CD4-positive, alpha-beta T cell (primary cell): ENCODE measurements at places on chromosomes 12 and 14. TPM values are rescaled to one million over a fixed set of nuclear protein-coding genes. Genes with fewer than 3 reads are reported as not detected.

The FLVCR2 gene
- total RNA-seq = 0.71 TPM

DNA sequence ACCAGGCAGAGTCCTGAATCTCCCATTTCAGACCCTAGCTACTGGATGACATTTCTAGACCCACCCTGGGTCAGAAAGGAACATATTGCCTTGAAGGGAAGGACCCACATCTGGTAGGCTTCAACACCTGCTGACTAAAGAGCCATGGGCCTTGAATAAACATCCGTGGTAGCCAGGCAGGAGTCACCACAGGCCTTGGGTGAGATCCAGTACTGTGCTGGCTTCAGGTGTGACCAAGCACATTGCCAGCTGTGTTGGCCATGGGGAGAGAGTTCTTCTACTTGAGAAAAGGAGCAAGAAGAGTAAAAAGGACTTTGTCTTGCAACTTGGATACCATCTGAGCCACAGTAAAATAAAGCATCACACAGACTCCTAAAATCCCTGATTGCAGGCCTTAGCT is 332.6 kb downstream of the SLC16A7 start:
- no peaks in the 10 kb centered on the region for H3K36me3 ChIP-seq
- no peaks in the 10 kb centered on the region for H3K4me1 ChIP-seq
- no peak overlapping the region for H3K4me3 ChIP-seq
- DNase-seq = no peak

- no peak overlapping the region for H3K4me3 ChIP-seq
- H3K4me1 ChIP-seq = no peaks in the 10 kb centered on the region
- H3K27ac ChIP-seq = no peak overlapping the region
- DNase-seq = no peak
These were observed 20.3 kb downstream of the TTC6 start for GRCh38 chr14:37615582-37616289.

The RNF212B gene
- not detected for total RNA-seq

DNA sequence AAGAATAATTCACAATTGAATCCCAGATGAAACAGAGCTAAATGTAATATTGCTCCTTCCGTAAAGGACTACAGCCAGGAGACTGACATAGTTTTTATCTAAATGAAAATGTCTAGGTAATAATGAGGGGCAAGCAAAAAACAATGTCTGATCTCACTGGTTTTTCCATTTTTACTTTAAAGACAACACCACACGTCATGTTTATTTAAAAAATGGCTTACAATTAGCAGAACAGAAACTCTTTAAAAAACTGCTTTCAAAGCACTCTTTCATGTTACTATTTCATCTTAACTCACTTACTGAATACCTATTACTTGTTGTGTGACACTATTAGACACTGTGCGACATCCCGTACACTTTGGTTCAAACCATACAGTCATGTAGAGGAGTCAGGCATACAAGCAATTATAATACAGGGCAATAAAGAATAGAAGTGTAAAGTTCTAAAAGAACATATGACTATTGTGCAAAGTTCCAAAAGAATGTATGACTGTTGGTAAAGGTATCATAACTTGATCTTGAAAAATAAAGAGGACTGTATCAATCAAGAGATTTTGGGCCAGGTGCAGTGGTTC is 9.1 kb downstream of the BTBD7 start:
- no peak overlapping the region for H3K4me3 ChIP-seq
- H3K27me3 ChIP-seq = no peaks in the 10 kb centered on the region
- peaks cover 6% of the 10 kb centered on the region for H3K36me3 ChIP-seq
- DNase-seq = no peak
- peaks cover 6% of the 10 kb centered on the region for H3K4me1 ChIP-seq

DNA sequence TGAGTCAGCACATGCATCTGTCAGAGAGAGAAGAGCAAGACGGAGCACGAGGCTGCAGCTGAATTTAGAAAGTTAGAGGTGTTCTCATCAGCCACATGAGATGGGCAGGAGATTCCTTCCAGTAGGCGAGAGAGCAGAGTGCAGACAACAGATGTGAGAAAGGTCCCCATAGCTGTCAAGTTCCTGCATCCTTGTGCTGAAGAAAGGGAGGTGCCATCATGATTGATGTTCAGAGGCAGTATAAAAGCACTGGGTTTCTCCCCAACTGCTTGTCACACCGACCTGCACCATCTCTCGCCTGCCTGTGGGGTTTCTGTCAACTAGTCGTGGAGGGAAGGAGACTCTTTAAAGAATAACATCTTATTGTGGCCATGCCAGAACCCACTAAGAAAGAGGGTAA is at the start of gene MYBPC1:
Gene MYBPC1, plus strand, starts transcription at position 272 of the 400 bp plus-strand sequence. Its CDS starts 100 bp downstream, at position 372.
- H3K4me1 ChIP-seq = no peaks in the 10 kb centered on the region
- DNase-seq = no peak
- no peak within 1 kb of the TSS for H3K4me3 ChIP-seq
- no peaks in the 10 kb centered on the region for H3K36me3 ChIP-seq

The SVOP gene
- not detected for total RNA-seq

DNA sequence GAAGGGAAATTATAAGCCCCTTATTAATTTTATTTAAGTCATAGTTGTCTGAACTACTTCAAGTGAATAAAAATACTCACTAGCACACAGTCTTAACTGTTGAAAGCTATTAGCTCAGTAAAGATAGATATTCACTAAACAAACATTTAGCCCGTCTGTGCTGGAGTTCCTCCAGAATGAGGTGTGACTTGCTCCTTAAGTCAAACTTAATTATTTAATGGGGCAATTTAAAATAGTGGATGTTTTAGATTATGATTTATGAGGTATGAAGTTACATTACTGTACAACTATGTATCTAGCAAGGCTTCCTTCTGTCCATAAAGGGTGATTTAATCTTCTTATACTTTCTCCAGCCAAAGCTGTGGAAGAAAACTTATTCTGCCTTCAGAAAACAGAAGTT is 414.0 kb upstream of the FLRT2 start:
- no peaks in the 10 kb centered on the region for H3K36me3 ChIP-seq
- no peak overlapping the region for H3K27ac ChIP-seq
- H3K27me3 ChIP-seq = no peaks in the 10 kb centered on the region
- no peak overlapping the region for H3K4me3 ChIP-seq
- no peak for DNase-seq

- H3K4me1 ChIP-seq = peaks cover 35% of the 10 kb centered on the region
- no peak overlapping the region for H3K4me3 ChIP-seq
- no peak overlapping the region for H3K27ac ChIP-seq
- no peak for DNase-seq
- no peaks in the 10 kb centered on the region for H3K27me3 ChIP-seq
These were observed 208.2 kb upstream of the FOXN3 start for GRCh38 chr14:89625244-89625713.

- H3K36me3 ChIP-seq = no peaks in the 10 kb centered on the region
- H3K27me3 ChIP-seq = no peaks in the 10 kb centered on the region
- H3K4me1 ChIP-seq = no peaks in the 10 kb centered on the region
- no peak for DNase-seq
These were observed 117.3 kb upstream of the OVCH1 start for GRCh38 chr12:29614694-29615325.

The HCAR1 gene
- not detected for total RNA-seq

GRCh38 chr14:91649930-91650329 is 82.0 kb downstream of the CATSPERB start:
- no peak overlapping the region for H3K27ac ChIP-seq
- peak; percentile 50 for DNase-seq
- no peaks in the 10 kb centered on the region for H3K4me1 ChIP-seq
- H3K4me3 ChIP-seq = no peak overlapping the region

DNA sequence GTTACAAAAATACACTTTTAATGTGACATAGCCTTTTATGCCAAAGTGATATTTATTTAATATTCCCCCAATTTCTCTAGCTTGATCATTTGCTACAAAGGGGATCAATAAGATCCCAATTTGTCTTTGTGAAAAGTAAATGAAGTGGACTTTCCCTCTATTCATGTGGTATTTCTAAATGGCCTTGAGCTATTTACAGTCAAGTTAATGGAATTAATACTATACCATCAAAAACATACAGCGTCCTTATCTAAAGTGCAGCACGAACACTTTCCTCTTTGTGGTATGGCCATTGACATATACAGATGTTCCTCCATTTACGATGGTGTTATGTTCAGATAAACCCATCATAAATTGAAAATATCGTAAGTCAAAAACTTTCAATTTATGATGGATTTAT is 23.2 kb downstream of the CFL2 start:
- no peaks in the 10 kb centered on the region for H3K36me3 ChIP-seq
- DNase-seq = no peak
- peaks cover 7% of the 10 kb centered on the region for H3K4me1 ChIP-seq
- no peaks in the 10 kb centered on the region for H3K27me3 ChIP-seq
- H3K4me3 ChIP-seq = no peak overlapping the region

The TEX22 gene
- total RNA-seq = 1.3 TPM

DNA sequence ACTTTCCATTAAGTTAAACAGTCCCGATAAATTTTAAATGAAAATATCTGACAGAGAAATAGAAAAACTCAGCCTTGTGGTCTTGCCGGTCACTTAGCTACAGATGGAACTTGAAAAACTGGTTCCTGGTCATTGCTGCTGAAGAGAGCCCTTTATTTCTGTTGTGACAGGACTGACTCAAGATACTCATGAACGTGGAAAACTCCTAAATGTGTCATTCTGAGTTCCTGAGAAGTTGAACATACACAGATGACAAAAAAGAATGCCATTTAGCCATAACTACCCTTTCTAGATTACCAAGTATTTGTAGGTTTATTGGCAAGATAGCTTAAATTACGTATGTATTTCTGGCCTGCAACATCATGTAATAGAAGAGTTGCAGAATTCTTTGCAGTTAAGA is 134.2 kb downstream of the HMGA2 start:
- no peaks in the 10 kb centered on the region for H3K4me1 ChIP-seq
- no peaks in the 10 kb centered on the region for H3K27me3 ChIP-seq
- H3K27ac ChIP-seq = no peak overlapping the region
- no peak overlapping the region for H3K4me3 ChIP-seq

DNA sequence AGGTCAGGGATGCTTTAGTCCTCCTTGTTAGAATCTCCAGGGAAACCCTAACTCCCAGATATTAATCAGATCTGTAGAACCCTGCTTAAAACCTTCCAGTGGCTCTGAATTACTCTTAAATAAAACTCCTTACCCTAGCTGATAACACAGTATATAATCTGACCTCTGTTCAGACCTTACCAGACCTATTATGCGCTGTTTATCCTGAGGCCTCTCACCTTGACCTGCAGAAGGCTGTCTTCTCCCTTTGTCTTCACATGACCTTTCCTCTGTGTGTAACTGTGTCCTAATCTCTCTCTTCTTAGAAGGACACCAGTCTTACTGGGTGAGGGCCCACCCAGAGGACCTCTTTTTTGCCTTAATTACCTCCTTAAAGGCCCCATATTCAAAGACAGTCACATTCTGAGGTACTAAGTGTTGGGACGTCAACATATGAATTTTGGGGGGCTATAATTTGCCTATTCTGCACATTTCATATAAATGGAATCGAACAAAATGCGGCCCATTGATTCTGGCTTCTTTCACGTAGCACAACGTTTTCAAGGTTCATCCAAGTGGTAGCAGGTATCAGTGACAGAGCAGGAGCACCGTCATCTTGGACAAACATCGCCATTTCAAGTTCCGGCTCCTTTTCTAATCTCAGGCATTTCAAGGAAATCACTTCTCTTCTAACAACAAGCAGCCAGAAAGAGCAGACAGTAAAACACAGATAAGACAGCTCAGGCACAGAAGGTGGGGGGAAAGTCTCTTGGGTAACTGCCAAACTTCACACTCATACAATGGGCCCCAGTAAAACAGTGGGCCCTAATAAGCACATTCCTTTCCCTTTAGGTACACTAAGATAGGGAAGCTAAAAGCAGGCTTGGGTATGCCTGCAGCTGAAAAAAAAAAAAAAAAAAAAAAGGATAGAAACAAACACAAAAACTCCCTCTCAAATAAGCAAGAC is 200.2 kb upstream of the NUDT4 start:
- H3K27me3 ChIP-seq = no peaks in the 10 kb centered on the region
- H3K36me3 ChIP-seq = no peaks in the 10 kb centered on the region
- DNase-seq = no peak
- H3K4me1 ChIP-seq = no peaks in the 10 kb centered on the region
- no peak overlapping the region for H3K27ac ChIP-seq
- H3K4me3 ChIP-seq = no peak overlapping the region

- no peaks in the 10 kb centered on the region for H3K4me1 ChIP-seq
- no peaks in the 10 kb centered on the region for H3K27me3 ChIP-seq
- DNase-seq = no peak
- H3K27ac ChIP-seq = no peak overlapping the region
- H3K36me3 ChIP-seq = no peaks in the 10 kb centered on the region
- H3K4me3 ChIP-seq = no peak overlapping the region
These were observed 129.8 kb upstream of the USP15 start for GRCh38 chr12:62130402-62130801.

DNA sequence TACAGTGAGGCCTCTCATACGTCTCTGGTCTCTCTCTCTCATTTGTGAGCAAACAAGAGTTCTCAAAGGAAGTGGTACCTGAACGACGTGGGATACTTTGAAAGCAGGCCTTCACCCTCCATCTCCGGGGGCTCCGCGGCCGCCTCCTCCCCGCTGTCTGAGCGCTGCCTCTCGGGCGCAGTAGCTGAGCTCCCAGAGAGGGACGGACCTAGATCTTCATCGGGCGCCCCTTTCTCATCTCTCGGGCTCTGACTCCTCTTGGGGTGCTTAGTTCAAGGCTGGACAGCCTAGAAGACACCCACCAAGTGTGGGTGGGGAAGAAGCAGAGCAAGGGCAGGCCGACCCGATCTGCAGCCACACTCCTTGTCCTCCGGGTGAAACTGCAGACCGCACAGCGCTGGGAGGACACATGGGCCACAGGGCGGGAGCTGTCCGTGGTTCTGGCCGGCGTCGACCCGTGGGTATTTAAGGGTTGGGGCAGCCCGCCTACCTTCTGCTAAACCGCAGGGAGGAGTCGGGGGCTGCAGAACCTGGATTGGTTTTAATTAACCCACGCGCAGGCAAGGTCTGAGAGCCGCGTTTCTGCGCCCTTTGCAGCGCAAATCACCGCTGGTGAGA is 92.7 kb downstream of the PAH start:
- no peaks in the 10 kb centered on the region for H3K4me1 ChIP-seq
- H3K27me3 ChIP-seq = no peaks in the 10 kb centered on the region
- H3K4me3 ChIP-seq = no peak overlapping the region
- no peak for DNase-seq
- no peak overlapping the region for H3K27ac ChIP-seq

- H3K4me3 ChIP-seq = no peak overlapping the region
- H3K36me3 ChIP-seq = no peaks in the 10 kb centered on the region
- H3K4me1 ChIP-seq = no peaks in the 10 kb centered on the region
- DNase-seq = no peak
- no peak overlapping the region for H3K27ac ChIP-seq
These were observed 586.9 kb downstream of the CCER1 start for GRCh38 chr12:90368081-90368480.

The OR4E2 gene
- total RNA-seq = not detected
